ENCODE measurements at places on chromosomes 12 and 14.
A peak's percentile ranks its signal among the peaks of the same experiment; 100 is the strongest.

DNA sequence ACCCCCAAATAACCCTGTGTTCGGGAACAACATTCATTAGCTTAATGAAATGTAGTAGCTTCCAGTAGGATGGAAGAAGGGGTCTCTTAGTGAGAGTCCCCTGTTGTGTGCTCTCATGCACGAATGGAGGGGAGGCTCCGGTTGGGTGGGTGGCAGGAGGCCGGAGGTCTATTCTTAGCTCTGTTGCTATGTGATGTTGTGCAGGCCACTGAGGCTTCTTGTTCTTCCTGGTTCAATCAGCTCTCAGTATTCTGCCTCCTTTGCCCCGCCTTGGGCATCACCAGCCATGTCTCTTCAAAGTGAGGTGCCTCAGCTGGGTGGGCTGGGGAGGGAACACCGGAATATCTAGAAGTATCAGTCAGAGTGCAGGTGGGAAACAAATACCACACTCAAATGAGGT, 50.8 kb downstream of the KCNA1 start:
- no peak for DNase-seq

DNA sequence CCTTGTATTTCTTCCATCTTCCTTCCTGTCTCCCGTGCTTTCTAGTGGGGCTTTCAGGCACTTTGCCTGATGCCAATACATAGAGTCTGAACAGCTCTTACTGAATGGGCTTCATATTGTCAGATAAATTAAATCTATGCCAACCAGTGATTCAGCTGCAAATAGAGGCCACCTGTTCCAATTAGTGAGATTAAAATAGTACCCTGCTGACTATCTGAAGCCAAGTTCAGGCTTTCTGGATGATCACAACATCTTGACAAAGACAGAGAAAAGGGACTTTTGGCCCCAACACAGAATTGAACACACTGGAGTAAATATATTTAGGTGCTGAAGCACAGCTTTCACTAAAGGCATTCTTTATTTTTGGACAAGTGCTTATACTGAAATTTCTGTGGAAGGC, 11.8 kb downstream of the TMCC3 start:
- no peak for DNase-seq

DNA sequence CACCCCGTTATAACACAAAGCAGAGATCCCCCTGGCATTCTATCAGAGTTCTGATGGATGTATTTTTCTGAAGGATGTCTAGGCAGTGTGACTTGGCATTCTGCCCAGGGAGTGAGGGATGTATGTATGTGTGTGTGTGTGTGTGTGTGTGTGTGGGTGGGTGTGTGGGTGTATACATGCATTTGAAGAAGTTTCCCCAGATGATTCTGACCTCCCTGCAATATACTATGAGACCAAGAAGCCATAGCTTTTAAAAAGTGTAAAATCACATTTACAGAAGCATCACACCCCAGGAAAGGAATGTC, 59.7 kb upstream of the NAP1L1 start:
- peak; percentile 36 for DNase-seq

- no peak for DNase-seq
These were observed 174.7 kb upstream of the DAAM1 start for GRCh38 chr14:59013672-59014298.

- no peak for DNase-seq
These were observed 3.5 kb upstream of the ANKRD52 start for GRCh38 chr12:56261503-56262232.

GRCh38 chr12:6275928-6276887, 34.3 kb upstream of the PLEKHG6 start:
- DNase-seq = no peak

GRCh38 chr14:93431036-93431670, 414 bp downstream of the UNC79 start:
- DNase-seq = no peak

GRCh38 chr14:99481745-99482099, 513 bp downstream of the CCNK start:
- DNase-seq = no peak

DNA sequence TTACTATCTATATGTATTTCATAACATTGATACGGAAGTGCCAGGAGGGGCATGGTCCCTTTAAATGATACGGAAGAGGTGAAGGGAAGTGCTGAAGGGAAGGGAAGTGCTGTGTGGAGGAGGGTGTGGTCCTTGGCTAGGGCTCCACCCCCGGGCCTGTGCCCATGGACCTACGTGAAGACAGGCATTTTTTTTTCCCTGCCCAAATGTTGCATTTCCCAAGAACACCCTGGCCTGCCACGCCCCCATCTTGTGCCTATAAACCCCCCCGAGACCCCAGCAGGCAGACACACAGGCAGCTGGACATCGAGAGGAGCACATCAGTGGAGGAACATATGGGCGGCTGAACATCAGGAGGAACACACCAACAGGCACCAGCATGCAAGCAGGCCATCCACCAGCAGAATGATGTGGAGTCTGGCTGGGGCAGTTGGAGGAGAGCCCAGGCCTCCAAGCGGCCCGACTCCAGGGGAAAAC, 134.1 kb downstream of the SLC41A2 start:
- no peak for DNase-seq

- DNase-seq = no peak
These were observed 123.7 kb upstream of the TMTC1 start for GRCh38 chr12:29907461-29907860.

- no peak for DNase-seq
These were observed 30.9 kb upstream of the PLEKHG3 start for GRCh38 chr14:64673316-64673715.

DNA sequence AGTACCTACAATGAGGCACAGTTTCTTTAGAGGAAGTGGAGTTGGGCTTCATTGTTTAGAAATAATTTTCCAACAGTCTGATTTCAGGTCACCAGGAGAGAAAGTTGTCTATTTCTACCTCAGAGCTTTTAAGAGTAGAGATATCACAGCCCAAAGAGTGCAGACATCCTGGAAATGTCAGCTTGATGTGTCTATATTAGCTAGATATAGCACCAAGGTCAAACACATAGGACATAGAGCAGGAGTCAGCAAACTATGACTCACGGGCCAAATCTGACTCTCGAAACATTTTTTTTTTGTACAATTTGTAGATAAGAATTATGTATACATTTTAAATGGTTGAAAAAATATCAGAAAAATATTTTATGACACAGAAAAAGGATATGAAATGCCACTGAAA, 53.7 kb downstream of the KCNC2 start:
- no peak for DNase-seq

DNA sequence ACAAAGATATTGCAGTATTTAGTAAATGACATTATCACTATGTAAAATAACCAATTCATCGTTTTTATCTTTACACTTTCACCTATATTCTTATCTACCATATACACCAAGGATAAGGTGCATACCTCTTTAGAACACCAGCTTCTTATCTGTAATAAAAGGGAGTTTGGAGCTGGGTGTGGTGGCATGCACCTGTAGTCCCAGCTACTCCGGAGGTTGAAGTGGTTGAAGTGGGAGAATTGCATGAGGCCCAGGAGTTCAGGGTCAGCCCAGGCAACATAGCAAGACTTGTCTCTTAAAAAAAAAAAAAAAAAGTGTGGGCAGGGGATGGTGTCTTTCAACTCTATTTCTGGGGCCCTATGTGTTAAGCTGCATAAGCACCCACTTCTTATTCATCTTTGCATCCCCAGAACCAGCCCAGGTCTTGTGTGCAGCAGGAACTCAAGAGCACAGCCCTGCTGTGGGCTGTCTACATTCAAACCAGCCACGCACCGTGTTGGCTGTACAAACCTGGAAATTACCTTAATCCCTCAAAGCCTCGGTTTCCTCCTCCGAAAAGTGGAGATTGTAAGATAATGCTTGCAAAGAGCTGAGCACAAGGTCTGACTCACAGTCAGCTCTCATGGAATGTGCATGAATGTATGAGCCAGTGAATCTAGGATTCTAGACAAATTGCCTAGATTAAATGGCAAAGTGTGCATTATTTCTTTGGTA, 256.6 kb upstream of the FOXN3 start:
- DNase-seq = no peak

- DNase-seq = no peak
These were observed 117.0 kb downstream of the SMOC1 start for GRCh38 chr14:69996216-69996615.

DNA sequence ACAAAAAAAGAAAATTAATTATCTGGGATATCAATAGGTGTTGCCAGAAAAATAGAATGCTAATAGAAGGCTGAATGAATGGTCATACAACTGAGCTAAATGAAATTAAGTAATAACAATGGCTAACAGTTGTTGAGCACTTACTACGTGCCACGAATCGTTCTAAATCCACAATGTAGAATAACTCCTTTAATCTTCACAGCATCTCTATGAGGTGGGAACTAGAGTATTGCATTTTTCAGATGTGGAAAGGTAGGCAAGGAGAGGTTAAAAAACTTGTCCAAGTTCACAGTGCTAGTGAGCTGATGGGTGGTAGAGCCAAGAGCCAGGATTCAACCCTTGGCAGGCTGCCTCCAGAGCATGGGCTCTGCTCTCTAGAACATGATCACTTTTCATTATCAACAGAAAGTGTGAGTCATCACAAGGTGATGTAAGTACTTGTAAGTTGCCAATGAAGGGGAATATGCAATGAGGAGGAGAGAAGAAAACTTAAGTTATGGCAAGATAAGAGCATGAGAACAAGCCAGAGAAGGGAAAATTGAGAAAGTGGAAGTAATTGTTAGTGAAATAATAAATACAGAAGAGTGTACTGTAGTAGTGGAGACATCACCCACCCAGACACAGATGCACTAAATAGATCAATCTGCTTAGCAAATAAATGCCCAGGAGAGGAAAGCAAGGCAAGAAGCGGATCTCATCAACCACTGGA, 122.1 kb downstream of the PRKD1 start:
- DNase-seq = no peak

GRCh38 chr12:70399311-70399710, 33.2 kb downstream of the KCNMB4 start:
- DNase-seq = no peak

DNA sequence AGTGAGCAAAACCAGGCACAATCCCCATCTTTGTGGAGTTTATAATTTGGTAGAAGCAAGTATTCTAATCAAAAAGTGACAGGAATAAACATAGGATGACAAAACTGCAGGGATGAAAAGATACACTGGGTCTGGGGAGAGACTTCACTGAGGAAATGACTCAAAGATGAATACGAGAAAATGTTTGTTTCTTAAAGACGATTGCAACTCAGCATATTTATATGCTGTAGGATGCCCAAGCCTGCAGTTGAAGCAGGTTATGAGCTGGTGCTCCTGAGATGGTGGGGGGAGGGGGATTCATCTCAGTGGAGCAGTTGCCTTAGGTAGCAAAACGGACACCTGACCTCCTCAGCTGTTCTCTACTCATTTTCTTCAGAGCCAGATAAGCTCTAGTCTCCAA, 13.4 kb upstream of the SLC38A4 start:
- no peak for DNase-seq

DNA sequence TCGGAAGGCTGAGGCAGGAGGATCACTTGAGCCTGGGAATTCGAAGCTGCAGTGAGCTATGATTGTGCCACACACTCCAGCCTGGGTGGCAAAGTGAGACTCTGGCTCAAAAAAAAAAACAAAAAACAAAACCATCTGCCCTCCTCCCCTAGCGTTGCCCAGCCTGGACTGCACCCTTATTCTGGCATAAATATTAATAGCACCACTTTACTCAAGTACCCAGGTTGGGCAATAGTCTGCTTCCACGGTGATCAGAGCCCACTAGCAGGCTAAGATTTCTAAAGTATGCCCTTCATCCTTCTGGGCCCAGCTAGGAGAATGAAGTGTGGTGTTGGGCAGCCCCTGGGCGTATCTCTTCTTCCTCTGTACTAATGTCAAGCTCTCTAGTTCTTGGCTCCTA, 33.3 kb downstream of the KCTD10 start:
- DNase-seq = no peak

- DNase-seq = no peak
These were observed 150.1 kb downstream of the TSPAN9 start for GRCh38 chr12:3227076-3227975.

DNA sequence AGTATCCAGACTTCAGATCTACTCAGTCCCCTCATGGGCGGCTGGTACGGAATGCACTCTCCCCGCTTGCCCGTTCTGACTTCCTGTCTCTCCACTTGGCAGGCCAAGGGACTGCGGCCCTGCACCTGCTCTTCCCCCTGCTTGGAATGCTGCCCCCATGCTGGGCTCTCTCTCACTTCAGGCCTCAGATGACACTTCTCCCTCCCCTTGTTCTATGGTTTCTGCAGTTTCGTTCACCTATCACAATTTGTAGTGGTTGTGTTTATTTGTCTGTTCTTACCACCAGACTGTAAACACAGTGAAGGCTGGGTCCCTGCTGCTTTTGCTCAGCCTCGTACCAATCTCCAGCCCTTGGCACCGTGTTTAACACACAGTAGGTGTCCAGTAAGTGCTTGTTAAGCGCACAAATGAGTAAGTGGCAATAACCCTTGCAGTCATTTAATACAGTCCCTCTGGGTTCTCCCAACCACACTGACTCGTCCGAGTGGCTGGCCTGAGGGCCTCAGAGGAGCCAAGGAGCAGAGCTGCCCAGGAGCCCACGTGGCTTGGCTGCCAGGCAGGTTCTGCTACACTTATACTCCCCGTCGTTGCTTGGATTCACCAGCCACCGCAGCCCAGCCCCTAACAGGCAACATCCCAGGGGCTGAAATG, 11.8 kb downstream of the SLC6A12 start:
- DNase-seq = no peak

- DNase-seq = no peak
These were observed 13.2 kb downstream of the TCL1B start for GRCh38 chr14:95699412-95699811.

DNA sequence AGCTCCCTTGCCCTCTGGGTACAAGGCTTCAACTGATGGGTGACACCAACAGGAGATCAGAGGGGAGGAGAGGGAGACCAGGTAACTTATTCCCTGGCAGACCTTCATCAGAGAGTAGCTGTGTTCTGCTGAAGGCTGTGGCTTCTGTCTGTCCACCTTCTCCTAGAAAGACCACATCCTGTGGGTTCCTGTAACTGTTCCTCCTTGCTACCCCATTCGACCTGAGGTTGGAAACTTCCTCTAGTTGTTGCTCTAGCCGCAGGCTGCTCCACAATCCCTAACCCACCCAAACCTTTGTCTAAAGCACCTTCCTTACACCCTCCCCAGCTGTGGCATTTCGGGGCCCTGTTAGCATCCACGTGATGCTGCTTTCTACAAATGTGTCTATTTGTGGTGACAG, 454.2 kb downstream of the DPF3 start:
- no peak for DNase-seq

GRCh38 chr14:30223966-30224365, 296.3 kb upstream of the PRKD1 start:
- DNase-seq = no peak

DNA sequence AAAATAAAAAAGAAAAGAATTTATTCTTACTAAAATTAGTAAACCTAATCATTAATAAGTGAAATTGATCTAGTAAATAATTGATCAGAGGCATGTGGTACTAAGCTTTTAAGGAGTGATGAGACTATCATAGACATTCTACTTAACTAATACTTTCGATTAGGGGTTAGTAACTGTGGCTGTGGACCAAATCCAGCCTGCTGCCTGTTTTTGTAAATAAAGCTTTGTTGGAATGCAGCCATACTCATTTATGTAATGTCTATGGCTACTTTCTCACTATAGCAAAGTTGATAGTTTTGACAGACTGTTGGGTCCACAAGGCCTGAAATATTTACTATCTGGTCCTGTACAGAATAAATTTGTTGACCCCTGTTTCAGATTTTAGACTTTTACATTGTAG, 63.2 kb downstream of the PLEKHA5 start:
- DNase-seq = no peak

GRCh38 chr12:124501112-124501561, 66.3 kb downstream of the NCOR2 start:
- no peak for DNase-seq

Measured in activated CD8-positive, alpha-beta memory T cell treated with anti-CD3 and anti-CD28 coated beads, Interleukin-2, amount 50 U/mL, for 4 hours (primary cell).